ENCODE measurements at places on chromosomes 12 and 14. TPM values are rescaled to one million over a fixed set of nuclear protein-coding genes. Genes with fewer than 3 reads are reported as not detected.

The ADGRD1 gene
- 87.0 TPM for total RNA-seq

The GAS2L3 gene
- total RNA-seq, result 6.8 TPM

The TMEM30B gene
- 23.5 TPM for total RNA-seq

The COX8C gene
- total RNA-seq, result not detected

The MSRB3 gene
- 30.9 TPM for total RNA-seq

The DLGAP5 gene
- total RNA-seq, result 0.39 TPM

- peak; percentile 43 for DNase-seq
These were observed at the start of gene CEP170B for GRCh38 chr14:104865081-104865630. TSS of gene CEP170B (plus strand) at chr14:104865268. CDS start at chr14:104868451, 3,183 bp downstream.

GRCh38 chr12:65086236-65086635 is 34.9 kb downstream of the WIF1 start:
- no peak for DNase-seq

GRCh38 chr12:42482748-42483520 is 106.6 kb downstream of the PRICKLE1 start:
- DNase-seq, result peak; percentile 96

DNA sequence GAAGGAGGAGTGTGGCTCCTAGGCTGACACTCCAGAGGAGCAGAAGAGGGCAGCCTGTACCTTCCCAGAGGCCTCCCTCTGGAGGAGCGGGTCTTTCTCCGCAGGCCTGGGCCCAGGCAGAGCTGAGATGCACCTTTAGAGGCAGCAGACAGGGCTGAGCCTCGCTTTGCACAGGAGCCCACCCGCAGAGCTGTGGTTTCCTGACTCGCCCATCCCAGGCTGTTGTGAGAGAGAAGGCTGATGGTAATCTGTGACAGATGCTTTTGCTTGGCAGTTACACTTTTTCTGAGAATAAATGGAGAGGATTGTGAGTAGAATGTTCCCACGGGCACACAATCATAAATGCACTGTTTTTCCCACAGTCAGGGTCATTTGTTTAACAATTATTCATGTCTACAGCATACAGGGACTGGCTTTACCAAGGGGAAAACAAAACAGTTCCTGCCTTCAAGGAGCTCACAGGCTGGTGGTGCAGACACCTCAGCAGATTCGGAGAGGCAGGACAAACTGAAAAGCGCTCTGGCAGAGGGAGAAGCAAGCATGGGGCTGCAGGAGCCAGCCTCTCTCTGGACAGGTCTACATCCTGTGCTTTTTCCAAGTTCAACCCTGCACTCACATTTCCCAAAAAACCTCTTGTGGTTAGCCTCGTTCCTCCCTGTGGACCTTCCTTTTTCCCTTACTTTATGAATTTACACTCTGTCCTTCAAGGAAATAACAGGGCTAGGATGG is 13.9 kb downstream of the EVL start:
- DNase-seq, result peak; percentile 50

GRCh38 chr12:63882844-63883243 is 38.3 kb downstream of the SRGAP1 start:
- no peak for DNase-seq

- no peak for DNase-seq
These were observed 1.9 kb downstream of the NTN4 start for GRCh38 chr12:95788637-95789036.

DNA sequence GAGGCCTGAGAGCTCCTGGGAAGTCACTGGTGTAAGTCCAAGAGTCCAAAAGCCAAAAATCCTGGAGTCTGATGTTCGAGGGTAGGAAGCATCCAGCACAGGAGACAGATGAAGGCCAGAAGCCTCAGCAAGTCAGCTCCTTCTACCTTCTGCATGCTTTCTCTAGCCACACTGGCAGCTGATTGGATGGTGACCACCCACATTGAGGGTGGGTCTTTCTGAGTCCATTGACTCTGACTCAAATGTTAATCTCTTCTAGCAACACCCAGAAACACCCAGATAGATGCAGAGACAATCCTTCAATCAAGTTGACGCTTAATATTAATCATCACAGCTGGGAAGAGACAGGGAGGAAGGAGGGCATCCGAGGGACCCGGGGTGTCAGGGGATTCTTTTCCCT is 305.8 kb downstream of the AACS start:
- DNase-seq, result no peak

DNA sequence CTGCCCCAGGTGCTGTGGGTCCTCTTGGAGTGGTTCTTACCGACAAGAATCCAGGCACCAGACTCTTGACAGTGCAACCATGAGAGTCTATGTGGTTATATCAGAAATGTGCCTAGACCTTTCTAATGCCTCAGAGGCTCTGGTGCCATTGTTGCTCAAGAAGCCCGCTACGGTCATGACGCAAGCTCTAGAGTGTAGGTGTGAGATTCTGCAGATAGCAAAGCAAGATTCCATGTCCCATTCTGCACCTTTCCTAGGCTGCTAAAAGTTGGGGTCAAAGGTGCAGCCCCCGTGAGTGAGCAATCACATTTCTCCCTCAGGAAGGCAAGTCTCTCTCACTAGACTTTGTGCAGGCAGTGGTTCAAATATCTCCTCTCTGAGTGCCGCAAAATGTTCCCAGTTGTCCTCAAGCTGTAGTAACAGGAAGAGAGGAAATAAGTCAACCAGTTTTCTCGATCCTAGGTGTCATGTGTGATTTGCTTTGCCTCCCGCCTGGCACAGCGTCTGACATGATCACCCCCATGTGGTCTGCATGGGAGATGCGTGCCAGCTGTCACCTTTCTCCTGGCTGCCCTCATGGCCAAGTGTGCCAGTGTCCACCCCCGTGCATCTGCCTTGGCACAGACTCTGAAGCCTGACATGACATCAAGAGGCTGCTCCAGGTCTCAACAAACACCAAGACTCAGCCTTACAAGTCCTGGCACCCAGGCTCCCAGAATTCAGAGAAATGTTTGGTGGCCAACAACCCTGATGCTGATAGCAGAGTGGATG is 122.5 kb upstream of the COCH start:
- DNase-seq, result no peak

DNA sequence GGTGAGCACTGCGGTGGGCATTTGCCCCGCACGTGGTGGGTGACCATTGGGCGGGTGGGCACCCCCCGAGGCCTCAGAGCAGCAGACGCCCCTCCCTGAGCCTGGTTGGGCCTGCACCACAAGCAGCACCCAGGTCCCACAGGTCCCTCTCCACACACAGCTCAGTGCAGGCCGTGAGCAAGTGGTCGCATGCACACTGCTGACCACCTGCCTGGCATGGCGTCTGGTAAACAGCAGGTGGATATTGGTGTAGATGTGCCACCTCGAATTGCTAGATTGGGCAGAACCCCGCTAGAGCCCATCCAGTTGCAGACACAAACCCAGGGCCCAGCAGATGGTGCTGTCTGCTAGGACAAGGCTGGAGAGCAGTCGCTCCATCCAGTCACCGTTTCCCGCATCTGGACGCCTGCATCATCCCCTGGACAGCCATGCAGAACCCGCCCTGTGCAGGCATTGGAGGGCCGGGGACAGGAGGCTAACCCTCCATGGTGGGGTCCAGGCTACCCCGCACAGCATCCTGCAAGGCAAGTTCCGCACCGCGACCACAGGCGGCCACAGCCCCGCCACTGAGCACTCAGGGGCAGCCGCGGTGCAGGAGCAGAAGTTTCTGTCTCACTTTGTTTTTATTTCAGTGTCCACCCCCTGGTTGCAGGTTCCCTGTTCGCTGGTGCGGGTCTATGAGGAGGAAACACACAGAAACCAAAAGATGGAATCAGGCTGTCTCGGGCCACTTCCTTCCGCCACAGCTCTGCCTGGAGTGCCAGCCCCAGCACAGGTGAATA is 45.6 kb upstream of the RIMBP2 start:
- DNase-seq, result no peak

GRCh38 chr12:27179400-27180214 is 64.5 kb upstream of the STK38L start:
- DNase-seq, result peak; percentile 31

DNA sequence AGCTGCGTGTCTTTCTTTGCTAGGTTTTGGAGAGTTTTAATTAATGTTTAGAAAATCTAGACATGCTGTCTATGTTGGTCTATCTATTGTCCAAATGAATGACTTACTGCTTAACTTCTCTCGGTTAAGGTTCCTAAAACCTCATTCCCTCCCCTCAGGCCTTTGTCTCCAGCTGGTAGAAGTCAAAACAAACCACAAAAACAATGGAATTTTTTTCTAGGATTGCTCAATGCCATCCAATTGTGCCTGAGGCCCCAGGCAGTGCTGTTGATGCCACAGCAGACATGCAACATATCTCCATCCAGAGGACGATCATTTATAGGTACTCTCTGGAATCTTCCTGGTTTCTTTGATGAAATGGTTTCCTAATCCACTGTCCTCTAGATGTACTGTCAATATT is 448.2 kb upstream of the TBX3 start:
- no peak for DNase-seq

GRCh38 chr12:57772429-57773322 is at the start of gene EEF1AKMT3:
TSS of gene EEF1AKMT3 (plus strand) at chr12:57772614. CDS start at chr12:57772725, 111 bp downstream.
- DNase-seq, result peak; percentile 77

DNA sequence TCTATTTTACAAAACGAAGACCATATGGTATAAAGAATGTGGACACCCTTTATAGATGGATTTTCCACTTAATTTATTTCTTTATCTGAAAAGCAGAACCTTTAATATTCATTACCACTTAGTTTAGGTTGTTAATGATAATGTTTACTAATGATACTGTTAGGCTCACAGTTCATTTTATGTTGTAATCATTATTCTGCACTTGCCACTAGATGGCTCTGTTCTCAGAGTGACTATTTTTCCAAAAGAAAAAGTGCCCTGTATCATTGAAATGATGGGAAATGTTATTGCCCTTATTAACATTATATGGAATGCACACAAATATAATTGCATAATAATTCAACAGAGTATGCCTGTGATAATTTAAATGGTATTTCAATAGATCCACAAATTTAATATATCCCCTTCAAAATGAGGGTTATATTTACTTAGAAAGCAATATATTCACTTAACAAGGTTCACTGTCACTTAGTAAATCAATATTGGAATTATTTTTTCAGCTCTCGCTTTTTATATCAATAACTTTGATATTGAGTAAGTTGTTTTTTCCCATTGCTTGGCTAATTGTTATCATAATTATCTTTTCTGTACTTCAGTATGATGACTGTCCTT is 95.7 kb downstream of the PDE3A start:
- DNase-seq, result no peak

DNA sequence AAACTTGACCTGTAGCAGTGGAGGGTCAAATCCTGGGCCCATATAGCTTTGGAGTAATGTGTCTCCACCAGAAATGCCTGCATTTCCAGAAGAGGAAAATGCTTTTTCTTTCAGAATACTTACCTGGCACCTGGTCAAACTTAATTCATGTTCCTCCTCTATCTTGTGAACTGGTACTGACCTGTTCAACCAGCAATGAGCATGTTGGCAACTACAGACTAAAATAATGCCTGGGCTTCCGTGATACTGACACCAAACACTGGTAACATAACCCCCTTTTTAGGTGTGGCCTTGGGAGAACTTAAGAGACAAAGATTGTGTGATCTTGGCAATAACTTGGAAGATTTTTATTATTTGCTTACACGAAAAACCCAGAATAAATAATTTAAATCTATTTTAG is 23.8 kb upstream of the MGST1 start:
- DNase-seq, result no peak

GRCh38 chr12:3837049-3837448 is 36.1 kb downstream of the PARP11 start:
- DNase-seq, result no peak

DNA sequence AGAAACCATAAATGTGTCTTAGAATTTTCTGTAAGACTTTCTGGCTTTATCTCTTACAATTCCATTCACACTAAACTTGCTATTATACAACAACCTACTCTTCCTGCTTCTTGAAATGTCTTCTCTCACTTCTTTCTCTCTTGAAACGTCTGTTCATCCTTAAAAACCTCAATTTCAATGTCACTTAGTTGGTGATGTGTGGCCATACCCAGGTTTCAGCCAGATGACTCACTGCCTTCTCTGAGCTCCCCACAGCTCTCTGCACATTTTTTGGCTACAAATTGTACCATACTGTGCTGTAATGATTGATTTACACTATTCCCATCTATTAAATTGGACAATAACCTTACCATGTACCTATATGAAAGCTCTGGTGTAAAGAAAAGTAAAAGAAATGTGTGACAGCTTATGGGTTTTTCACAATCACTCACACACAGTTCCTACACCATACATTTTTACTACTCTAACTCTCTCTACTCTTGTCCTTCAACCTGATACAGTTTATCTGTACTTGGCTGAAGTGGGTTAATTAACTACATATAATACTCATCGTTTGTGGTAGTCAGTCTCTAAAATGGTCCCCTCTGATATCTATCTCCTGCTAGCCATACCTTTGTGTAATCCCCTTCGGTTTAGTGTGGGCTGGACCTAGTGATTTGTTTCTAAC is 222.1 kb downstream of the NELL2 start:
- DNase-seq, result no peak

DNA sequence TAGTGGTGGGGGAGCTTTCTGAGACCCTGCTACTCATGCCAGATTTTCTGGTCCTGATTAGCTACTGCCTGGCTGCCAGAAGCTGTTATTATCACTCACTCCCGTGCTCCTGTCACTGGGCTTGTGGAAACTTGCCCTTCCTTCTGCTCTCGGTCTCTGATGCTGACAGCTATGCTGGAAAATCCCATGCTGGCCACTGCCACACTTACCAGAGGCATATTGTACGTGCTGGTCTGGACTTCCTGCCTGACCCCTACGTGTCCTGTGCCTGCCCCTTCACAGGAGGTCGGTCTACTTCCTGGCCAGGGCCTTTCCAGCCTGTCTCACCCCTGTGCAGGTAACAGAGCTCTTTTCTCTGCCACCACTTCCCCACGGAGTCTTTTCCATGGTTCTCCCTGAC is 149.4 kb upstream of the PLEKHG7 start:
- no peak for DNase-seq

DNA sequence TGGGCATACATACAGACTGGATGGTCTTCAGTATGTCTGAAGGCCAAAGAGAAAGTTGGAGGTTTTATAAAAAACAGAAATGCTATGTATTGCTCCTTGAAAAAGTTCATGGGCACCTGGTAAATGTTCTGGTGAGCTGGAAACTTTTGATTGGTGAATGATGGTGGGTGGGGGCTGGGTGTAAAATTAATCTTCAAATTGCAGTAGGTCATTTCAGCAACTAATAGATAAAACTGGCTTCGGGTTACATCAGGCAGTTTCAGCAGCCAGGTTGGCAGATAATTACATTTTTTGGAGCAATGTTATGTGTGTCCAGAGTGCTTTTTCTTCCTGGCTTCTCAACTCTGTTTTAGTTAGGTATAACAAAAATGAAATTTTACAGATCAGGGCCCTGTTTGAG is 35.3 kb downstream of the SDR9C7 start:
- no peak for DNase-seq
